Cardiac fibroblast (primary cell): ENCODE measurements at places on chromosomes 5 and 9.

GRCh38 chr9:14029806-14030374 is 284.1 kb downstream of the NFIB start:
- no peak for DNase-seq

GRCh38 chr5:134935711-134936602 is 31.0 kb downstream of the PCBD2 start:
- DNase-seq, result no peak

GRCh38 chr9:79289856-79290255 is 281.9 kb upstream of the TLE4 start:
- no peak for DNase-seq

- no peak for DNase-seq
Measured at GRCh38 chr5:82595113-82595512, 317.0 kb upstream of the RPS23 start.

DNA sequence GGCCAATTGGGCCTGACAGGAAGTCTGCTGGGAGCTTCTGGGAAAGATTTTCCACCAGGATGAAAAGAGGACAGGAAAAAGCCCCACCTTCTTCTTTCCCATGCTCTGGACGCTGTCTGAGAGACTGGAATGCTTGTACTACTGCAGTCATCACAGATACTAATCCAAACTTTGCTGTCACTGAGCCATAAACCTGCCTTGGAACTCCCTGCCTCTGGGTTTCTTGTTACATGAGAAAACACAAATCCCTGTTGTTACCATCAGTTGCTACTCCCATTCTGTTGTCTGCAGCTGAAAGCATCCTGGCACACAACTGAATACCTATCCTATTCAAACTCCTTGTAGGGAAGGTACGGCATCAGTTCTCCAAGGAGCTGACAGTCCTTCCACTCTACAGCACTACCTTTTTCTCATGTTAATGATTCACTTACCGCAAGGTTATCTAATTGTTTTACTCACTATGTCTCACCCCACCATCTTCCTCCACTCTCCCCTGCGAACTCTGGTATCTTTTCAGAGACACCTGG is 167.5 kb downstream of the CDK5RAP2 start:
- DNase-seq, result peak; percentile 82

DNA sequence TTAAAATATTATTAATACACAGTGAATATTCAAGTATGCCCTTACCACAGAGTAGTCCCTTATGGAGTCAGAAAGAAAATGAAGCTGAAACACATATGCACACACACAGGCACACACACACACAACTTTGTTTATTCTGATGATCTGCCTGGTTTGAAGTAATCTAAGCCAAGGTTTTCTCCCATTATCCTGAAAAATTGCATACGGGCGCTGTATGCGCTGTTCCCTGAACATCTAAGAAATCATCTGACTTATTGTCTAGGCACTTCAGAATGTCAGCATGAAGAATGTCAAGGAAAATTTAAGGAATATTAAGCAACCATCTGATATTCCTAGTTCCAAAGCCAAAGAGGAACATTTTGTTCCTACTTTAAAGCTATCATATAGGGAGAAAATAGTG is 147.1 kb upstream of the SLC30A5 start:
- no peak for DNase-seq

GRCh38 chr5:39191216-39191615 is 28.1 kb downstream of the FYB1 start:
- DNase-seq, result no peak

DNA sequence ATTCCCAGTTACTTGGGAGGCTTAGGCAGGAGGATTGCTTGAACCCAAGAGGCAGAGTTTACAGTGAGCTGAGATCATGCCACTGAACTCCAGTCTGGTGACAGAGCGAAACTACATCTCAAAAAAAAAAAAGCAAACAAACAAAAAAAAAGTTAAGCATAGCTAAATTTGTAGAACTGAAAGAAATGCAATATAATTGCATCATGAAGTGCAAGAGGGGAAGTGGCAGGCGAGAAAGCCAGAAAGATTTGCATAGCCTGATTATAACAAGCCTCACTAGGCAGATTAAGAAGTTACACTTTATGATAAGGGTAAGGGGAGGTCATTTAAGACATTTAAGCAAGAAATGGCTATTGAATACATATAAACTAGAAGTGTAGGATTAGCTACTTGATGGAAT is 187.1 kb downstream of the EDIL3 start:
- DNase-seq, result no peak

- DNase-seq, result peak; percentile 34
Measured at GRCh38 chr5:151202381-151203139, 21.3 kb downstream of the CCDC69 start.

DNA sequence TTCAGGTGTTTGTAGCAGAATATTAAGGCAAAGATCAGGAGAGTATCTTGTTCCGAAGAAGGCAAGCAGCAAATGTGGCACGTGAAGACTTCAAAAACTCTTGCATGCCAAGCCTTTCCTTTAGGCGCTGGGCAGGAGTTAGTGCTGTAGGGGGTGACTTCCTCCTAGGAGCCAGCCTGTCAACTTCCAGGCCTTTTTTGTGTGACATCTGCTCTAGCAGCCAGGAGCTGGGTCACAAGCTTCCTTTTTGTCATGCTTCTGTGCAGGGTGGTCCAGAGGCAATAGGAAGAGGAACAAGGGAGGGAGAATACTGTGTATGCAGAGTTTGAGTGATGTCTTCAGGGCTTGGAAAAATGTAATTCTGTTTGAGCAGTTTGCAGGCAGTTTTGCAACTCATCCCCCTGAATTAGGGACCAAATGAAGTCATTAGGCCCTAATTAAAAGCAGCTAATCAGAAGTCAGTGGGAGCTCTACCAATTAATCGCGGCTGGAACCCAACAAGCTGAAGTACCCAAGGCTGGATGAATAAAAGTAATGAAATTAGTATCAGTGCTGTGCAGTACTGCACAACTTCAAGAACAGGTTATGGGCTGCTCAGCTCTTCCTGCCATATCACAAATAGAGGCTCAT is 53.5 kb downstream of the TLR4 start:
- no peak for DNase-seq

DNA sequence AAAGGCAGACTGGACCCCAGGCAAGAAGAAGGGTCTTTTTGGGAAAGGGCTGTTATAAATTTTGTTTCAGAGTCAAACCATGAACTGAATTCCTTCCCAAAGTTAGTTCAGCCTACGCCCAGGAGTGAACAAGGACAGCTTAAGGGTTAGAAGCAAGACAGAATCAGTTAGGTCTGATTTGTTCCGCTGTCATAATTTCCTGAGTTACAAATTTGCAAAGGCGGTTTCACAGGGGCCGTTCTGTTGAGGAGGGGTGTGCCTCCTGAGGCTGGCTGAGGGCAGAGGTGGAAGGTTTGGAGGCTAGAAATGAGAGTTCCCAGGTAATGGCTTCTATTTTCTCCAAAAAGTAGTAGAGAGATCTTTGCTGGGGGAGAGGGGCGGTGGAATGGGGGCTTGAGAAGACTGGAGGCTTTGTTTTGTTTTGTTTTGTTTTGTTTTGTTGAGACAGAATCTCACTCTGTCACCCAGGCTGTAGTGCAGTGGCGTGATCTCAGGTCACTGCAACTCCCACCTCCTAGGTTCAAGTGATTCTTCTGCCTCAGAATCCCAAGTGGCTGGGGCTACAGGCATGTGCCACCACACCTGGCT is 4.1 kb upstream of the CERCAM start:
- DNase-seq, result no peak

GRCh38 chr9:136326761-136327303 is 507 bp upstream of the GPSM1 start:
- DNase-seq, result no peak
